ENCODE measurements at places on chromosomes 3 and 15.

DNA sequence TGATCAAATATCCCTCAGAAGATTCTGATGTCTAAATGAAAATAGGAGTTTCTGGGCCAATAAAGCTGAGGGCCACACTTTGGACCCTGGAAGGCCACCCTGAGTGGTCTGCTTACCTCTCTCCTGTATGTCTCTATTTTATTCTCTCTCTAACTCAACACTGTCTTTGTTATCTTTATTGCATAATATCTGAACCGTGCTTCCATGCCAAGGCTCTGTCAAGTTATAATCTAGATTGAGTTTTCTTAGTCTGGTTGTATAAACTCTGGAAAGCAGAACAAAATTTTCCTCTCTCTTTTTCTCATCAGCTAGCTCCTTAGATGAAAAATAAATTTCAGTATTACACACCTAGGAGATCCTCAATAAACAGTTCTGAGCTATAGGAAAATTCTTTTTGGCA is 36.2 kb upstream of the ACTL6A start:
- DNase-seq: no peak

DNA sequence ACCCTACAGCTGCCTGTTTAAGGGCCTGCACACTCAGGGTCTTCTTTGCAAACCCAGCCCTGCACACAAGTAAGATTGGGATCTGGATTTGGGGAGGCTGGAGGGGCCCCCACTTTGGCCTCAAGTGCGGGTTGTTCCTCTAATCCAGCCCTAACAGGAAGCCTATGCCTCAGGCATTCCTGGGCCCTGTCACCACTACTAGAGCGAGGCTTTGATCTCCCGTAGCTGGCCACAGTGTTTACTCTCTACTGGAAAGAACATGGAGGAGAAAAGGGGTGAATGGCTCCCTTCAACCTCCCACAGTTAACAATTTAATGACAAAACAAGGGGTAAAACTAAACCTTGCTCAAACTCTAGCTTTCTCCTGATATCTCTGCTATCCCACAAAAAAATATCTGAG is 48.4 kb downstream of the DZIP1L start:
- no peak for DNase-seq

- DNase-seq: no peak
Measured at GRCh38 chr15:77606142-77607034, 26.3 kb downstream of the LINGO1 start.

DNA sequence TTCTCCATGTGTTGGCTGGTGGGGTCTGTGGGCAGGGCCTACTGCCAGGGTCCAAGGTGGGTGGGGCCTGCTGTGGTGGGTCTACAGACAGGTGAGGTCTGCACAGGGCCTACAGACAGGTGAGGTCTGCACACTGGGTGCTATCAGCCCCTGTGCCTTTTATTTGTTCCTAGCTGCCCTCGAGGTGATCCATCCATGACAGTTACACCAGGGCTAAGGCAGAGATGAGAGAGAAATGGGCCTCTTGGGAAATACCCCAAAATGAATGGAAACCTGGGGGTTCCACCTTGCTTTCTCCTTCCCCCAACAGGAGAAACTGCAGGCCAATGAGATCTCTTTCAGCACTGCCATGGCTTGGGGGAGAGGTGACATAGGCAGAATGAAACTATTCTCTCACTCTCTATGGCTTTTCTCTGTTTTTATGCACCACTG is 36.4 kb downstream of the CFAP100 start:
- no peak for DNase-seq

- no peak for DNase-seq
Measured at GRCh38 chr3:2523281-2523836, 424.7 kb downstream of the CNTN4 start.

DNA sequence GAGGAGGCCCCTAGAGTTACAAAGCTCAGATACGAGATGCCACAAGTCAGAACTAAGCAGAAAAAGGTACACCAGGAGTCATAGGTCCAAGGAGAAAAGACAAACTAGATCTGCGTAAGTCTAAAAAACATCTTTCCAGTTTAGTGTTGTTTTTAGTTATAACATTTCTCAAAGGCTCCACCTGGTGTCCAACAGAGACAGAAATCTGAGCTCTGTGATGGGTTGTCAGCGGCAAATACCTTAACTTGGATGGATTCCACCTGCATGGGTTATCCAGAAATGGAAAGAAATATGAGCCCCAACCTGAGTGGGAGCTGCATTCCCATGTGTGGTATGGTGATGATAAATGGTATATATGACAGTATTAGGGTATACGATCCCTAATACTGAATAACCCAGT is 238.6 kb upstream of the CHRM5 start:
- DNase-seq: no peak

DNA sequence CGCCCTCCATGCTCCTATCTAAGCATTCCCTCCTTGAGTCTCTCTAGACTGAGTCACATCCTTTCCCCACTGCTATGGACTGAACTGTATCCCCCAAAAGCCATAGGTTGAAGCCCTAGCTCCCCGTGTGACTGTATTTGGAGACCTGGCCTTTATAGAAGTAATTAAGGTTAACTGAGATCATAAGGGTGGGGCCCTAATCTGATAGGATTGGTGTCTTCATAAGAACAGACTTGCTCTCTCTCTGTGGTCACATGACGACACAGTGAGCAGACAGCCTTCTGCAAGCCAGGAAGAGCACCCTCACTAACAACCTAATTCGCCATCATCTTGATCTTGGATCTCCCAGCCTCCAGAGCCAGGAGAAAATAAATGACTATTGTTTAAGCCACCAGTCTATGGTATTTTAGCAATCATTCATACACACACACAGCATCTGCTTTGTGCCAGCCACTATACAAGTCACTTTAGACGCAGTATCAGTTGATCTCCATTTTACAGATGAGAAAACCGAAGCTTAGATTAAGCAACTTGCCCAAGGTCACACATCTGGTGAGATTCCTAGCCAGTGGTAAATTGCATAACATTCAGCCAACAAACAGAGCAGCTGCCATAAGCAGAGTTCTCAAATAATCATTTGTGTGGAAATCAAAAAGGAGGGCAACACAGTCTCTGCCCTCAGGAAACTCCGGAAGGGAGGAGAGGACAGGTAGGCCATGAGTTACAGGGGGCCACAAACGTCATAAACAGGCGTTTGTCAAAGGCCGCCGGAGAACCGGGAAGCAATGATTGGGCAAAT is 66.3 kb upstream of the HES1 start:
- DNase-seq: no peak

DNA sequence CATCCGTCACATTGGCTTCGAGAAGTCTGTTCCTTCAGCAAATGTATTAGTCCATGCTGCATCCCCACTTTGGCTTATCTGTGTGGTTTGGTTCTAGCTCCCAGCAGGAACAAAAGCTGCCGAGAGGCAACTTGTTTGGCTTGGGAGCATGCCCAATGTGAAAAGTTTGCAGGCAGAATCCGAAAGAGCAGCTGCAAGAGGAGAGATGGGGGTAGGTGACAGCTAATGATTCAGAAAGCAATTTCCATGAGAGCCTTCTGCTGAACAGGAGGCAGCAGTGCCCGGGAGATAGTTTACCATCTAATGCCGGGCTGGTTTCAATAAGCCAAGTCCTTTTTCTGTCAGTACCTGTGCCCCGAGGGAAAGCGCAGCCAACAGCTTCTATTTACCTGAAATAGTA is 60.2 kb downstream of the GRM7 start:
- DNase-seq: no peak

DNA sequence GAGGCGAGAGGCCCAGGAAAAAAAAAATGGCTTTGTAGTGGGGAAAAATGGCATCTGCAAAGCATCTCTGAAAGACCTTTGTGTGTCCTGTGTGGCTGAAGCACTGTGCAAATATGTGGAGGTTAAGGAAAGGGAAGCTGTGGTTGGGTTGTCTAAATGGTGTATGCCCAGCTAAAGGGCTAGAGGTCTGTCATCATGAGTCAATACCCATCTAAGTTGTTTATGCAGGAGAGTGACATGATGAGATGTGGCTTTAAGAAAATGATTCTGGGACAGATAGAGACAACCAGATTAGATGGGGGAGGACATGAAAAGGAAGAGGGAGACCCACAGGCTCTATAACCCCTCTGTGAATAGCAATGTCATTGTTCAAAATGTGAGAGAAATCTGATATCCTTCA is 280.7 kb downstream of the MFSD1 start:
- peak; percentile 5 for DNase-seq

All from HFF-Myc (cell line).